ENCODE measurements at places on chromosomes 16 and 17. TPM values are rescaled to one million over a fixed set of nuclear protein-coding genes. Genes with fewer than 3 reads are reported as not detected.
A peak's percentile ranks its signal among the peaks of the same experiment; 100 is the strongest.

DNA sequence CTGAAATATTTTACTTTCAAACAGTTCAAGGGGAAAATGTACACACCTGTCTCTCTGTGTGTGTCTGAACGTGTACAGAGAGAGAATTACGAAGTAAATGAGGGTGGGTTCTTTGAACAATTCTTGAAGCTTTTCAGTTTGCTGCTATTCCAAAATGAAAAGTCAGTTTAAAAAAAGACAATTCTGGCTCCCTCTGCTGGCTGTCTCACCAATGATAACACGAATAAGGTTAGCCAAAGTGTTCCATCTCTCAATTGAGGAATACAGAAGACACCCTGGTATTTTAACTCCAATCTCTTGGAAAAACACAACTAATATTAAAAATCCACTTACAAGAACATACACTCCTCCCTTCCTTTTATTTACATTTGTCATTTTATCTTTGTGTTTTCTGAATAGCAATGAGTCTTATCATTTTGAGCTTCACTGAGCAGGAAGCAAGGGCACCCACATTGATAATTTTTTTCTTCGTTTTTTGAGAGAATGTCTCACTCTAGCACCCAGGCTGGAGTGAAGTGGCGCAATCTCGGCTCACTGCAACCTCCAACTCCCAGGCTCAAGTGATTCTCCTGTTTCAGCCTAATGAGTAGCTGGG, 20.5 kb downstream of the EFTUD2 start:
- DNase-seq, result no peak

DNA sequence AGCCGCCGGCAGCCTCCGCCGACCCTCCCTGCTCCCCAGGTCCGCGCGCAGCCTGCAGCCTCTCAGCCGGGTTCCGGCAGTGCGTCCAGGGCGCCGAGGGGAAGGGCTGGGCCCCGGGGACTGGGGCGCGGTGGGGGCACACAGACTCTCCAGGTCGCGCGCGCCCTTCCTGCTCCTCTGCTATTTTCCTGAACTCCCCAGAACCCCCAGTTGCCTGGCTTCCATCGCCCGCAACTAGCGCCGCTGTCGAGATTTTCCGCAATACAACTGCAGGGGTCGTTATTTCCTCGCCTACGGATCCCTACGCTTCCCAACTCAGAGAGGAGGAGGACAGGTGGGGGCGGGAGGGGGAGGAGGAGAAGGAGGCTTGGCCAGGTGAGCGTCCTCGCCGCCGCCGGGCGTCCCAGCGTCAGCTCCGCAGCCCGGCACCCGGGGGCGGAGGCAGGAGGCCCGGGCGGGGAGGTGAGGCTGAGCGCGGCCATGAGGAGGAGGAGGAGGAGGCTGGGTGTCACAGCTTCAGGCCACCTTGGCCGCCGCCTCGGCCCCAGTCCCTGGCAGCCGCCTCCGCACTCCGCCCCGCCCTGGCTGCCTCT, at the start of gene CA10:
Gene CA10 (minus strand): TSS at position 265 of the 593 bp plus-strand sequence.
- no peak for DNase-seq

DNA sequence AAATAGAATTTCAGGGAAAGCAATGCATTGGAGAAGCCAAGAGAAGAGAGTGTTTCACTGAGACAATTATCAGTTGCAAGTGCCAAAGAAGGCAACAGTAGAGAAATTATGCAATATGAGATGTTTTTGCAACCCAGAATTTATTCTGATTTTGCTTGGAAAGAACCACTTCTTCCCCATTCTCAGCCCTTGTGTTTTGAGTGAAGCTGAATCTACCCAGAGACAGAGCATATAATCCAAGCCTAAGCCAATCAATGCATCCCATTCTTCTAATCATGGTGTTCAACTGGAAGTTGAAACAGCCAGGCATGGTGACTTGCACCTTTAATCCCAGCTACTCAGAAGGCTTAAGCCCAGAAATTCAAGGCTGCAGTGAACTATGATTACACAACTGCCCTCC, 6.9 kb upstream of the SCNN1G start:
- DNase-seq, result no peak

GRCh38 chr16:2195322-2196161, 863 bp downstream of the CASKIN1 start:
- DNase-seq, result no peak

DNA sequence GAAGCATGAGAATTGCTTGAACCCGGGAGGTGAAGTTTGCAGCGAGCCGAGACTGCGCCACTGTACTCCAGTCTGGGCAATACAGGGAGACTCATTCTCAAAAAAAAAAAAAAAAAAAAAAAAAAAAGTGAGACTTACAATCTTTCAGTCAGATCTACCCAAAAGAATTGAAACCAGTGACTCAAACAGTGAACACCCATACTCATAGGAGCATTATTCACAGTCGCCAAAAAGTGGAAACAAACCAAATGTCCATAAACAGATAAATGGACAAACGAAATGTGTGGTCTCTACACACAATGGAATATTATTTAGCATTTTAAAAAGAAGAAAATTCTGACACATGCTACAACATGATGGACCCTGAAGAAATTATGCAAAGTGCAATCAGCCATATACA, 9.1 kb upstream of the SCNN1B start:
- DNase-seq, result no peak

DNA sequence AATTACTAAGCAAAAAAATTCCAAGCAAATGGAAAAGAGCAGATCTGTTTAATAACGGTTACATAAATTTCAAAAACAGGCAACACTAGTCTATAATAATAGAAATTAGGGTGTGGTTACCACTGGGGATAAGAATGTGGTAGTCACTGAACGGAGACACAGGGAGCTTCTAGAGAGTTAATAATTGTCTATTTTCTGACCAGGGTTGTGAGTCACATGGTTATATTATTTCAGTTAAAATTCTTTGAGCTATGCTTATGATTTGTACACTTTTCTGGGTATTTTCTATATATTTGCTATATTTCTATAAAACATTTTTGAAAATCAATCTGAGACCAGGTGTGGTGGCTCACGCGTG, 433.9 kb upstream of the MAF start:
- DNase-seq, result no peak

DNA sequence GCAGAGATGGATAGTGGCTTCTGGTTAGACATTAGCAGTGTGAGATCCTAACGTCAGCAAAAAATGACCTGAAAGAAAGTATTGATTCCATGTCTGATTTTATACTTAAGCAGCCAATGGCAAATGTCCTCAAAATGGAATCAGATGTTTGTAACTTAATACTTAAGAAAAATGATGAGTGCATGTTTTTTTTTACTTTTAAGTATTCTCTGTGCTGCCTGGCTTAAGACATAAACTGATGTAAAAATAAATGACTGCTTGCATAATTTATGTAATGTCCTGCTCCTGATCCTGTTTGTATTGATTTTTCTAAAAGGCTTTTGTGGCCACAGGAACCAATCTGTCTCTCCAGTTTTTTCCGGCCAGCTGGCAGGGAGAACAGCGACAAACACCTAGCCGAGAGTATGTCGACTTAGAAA, 7.4 kb downstream of the CBFB start:
- DNase-seq, result no peak

GRCh38 chr16:79938575-79938974, 338.0 kb upstream of the MAF start:
- DNase-seq, result no peak

DNA sequence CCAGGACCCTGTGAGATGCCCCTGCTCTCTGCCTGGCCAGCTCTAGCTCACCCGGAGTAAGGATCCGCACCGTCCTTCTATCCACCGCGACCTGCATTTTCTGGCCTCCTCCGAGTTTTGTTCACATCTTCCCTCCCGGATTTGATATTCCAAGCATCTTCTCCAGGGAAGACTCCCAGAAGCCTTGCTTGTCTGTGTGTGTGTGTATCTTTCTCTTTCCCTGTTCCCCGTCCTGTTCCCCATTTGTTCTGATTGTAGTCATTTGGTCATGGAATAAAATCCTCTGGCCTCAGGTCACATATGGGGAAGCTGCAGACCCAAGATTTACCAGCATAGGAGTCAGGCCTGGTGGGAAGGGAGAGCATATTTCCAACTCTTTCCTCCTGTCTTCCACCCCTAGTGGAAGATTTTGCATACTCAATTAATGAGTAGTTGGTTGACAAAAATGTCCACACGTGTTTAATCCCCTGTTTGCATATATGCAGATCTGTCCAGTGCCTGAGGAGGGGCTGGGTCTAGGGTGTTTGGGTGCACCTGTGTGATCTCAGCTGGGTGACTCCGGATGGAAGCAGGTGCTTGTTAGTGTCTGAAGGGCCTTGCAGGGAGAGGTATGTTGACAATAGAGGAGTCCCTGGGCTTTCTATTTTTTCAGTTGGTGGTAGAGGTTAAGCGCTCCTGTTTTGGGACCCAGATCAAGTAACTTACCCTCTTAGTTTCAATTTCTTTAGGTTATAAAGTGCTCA, 1.9 kb downstream of the PRAC1 start:
- no peak for DNase-seq

EVI2A gene
- 44.4 TPM for total RNA-seq

DNA sequence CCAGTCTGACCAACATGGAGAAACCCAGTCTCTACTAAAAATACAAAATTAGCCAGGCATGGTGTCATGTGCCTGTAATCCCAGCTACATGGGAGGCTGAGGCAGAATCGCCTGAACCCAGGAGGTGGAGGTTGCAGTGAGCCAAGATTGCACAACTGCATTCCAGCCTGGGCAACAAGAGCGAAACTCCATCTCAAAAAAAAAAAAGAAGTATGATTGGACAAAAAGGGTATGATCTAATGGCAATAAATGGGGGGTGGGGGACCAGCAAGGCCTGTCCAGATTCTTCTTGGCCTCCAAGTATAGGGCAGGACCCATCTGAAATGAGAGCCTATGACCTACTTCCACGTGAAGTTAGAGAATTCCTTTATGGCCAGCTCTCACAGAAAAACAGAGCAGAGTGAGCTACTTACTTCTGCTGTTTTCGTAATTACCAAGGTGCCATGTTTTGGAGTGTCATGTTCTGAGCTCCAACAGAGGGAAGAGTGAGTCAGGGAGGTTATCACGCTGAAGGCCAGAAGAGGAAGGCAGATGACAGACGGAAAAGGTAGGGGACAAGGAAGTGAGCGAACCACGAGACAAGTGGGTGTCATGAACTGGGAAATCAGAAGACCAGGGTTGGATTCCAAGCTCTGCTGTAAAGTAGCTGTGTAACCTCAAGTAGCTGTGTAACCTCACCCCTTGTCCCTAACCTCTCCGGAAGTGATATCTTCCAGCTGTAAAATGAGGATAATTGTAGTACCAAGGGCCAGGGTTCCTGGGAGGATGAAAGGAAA, 3.6 kb upstream of the ZMYND15 start:
- no peak for DNase-seq

GRCh38 chr17:68222606-68223005, 25.2 kb upstream of the AMZ2 start:
- peak; percentile 32 for DNase-seq

DNA sequence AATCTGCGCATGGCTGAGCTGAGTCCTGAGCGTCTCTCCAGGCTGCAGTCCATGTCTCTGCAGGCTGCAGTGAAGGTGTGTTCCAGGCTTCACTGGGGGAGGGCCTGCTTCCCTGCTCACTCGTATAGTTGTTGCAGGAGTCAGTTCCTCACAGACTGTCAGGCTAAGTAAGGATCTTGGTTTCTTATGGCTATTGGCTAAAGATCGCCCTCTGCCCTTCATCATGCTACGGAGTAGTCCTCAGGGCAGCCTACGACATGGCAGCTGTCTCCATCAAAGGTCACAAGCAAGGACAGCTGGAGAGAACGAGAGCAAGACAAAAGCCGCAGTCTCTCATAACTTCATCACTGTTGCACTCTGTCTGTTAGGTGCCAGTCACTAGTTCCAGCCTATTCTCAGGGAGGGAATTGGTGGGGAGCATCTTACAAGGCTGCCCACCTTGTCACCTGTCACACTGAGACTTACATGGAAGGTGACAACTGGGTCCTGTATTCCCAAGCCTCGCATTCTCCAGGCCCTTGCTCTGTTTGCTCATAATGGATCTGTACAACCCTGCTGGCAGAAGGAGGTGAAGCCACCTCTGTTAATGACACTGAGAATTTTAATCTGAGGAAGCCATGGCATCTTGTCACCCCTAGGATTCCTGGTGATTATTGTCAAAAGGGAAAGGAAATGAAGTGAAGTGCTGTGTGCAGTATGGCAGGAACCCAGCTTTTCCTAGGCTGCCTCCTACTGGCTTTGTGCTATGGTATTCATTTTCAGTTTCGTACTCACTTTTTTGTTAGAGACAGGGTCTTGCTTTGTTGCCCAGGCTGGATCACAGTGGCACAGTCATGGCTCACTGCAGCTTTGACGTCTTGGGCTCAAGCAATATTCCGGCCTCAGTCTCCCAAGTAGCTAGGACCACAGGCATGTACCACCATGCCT, 43.4 kb downstream of the MFSD11 start:
- peak; percentile 13 for DNase-seq

GRCh38 chr17:35944151-35944550, 638 bp upstream of the LYZL6 start:
- no peak for DNase-seq

DNA sequence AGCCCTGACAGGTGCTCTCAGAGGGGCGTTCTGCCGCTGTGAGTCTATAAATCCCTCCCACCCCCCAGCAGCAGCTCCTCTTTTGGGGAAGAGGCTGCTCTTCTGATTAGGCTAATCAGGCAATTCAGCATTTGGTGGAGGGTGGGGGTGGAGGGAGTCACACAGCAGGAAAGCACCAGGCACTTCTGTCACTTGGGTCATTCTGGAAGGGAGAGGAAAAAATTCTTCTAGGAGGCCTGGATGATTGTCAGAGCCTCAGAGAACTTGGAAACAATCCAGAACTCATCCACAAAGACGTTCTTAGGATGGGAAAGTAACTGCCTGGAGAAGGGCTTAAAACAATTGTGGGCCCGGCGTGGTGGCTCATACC, 7.3 kb upstream of the SSTR2 start:
- DNase-seq, result no peak

Measured in CD8-positive, alpha-beta T cell (primary cell).